EH (cell line): ENCODE measurements at places on chromosomes 3 and 15.
A peak's percentile ranks its signal among the peaks of the same experiment; 100 is the strongest.

DNA sequence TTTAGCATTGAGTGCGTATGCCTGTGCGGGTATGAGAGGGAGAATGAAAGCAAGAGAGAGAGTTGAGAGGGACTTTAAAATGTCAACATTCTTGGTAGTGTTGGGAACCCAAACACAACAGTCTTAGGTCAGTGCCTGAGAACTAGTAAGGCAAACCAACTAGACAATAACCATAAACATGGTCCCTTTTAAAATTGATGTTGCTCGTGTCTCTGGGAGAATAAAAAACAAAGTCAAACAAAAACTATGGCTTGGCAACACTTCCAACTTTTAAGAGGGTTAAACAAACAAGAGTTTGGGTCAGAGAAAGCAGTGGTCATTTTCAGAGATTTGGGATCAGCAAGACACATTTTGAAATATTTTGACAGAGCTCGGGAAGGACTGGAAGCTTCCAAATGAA, 146.7 kb upstream of the THBS1 start:
- peak; percentile 48 for DNase-seq

GRCh38 chr3:122284486-122284885, 40.6 kb upstream of the CSTA start:
- DNase-seq: no peak

- peak; percentile 29 for DNase-seq
Observed at GRCh38 chr3:138367911-138368310, 19.5 kb downstream of the MRAS start.

- DNase-seq: peak; percentile 85
Observed at GRCh38 chr15:48721061-48721810, 75.7 kb upstream of the FBN1 start.

DNA sequence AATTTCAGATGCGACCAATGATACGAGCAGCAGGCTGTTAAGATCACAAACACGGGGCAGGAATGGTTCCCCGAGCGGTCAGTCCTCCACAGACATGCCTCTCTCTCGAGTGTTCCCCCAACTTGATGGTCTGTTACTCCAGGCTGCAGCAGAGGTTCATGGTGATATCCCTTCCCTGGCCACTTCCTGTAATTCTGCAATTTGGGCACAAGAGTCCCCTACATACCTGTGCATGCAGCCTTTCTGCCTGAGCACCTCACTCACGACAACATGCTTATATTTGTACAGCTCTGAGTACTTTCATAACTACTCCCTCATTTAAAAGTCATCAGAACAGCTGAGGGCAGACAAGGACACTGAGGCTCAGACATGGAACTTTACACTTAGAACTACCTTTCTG, 408.1 kb upstream of the NR2F2 start:
- no peak for DNase-seq

- peak; percentile 29 for DNase-seq
Observed at GRCh38 chr3:17740721-17741141, 1.7 kb downstream of the TBC1D5 start.

- DNase-seq: peak; percentile 72
Observed at GRCh38 chr15:97915261-97915660, 45.2 kb upstream of the ARRDC4 start.

DNA sequence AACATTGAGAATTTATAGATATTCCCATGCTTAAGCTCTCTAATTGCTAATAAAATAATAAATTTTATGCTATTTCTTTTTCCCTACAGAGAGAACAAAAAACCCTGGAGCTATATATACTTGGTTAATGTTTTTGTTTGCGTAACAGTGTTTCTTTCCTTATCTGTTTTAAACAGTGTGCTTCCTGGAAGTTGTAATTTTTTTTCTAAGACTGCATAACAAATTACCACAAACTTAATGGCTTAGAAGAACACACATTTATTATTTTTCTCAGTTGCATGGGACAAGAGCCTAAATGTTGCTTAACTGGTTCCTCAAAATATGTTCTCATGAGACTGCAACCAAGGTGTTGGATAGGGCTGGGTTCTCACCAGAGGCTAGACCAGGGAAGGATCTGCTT, 49.7 kb upstream of the DPH6 start:
- DNase-seq: no peak

GRCh38 chr3:142287866-142288638, 62.7 kb upstream of the GK5 start:
- no peak for DNase-seq

- DNase-seq: no peak
Observed at GRCh38 chr15:63968700-63969099, 77.6 kb downstream of the DAPK2 start.

DNA sequence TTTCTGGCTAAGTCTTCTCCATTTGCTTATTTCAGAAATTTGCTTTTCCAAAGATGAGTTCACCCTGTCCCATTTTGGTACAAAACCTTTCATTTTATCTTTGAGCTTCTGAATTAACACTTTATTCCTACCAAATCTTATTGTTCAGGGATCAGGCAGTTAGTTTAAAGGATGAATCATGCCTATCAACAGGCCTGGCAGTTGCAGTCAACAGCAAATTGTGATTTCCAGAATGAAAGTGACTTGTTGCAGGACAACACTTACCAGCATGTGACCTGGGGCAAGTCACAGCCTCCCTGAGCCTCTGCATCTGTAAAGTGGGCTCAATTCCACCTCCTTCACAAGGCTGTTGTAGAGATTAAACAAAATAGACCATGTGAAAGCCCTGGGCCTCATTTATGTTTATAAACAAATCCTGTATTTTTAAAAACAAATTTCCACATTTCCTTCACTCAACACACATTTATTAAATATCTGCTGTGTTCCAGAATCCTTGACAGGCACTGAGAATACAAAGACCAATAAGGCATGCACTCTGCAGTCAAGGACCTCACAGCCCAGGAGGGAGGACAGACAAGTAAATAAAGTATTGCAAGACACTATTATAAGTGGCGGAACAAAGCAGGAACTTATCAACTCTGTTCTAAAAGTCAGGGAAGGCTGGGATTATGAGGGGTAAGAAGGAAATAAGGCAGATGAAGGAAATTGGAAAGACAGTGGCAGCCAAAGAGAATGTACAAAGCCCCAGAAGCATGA, 359.1 kb upstream of the IL12A start:
- DNase-seq: peak; percentile 29

- peak; percentile 54 for DNase-seq
Observed at GRCh38 chr3:61632568-61633175, 71.3 kb downstream of the PTPRG start.

DNA sequence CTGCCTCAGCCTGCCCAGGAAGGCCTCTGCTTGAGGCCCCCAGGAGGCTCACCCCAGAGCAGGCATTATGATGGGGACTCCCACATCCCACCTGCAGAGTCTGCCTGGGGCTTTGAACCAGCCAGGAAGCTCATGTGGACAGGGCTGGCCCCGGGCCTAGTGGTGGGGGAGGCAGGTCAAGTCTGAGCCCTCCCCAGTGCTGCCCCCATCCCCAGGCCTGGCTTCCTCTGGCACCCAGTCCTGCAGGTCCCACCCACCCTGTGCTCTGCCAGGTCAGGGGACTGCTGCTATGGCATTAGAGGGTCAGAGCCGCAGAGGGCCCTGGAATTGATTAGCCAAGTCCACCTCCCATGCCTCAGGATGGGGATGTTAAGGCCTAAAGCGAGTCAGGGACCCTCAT, 17.6 kb upstream of the VPS33B start:
- no peak for DNase-seq

GRCh38 chr3:173138026-173138425, 3.0 kb downstream of the SPATA16 start:
- no peak for DNase-seq
